NCI-H1436 (cell line): ENCODE measurements at places on chromosomes 4 and X.
A peak's percentile ranks its signal among the peaks of the same experiment; 100 is the strongest.

DNA sequence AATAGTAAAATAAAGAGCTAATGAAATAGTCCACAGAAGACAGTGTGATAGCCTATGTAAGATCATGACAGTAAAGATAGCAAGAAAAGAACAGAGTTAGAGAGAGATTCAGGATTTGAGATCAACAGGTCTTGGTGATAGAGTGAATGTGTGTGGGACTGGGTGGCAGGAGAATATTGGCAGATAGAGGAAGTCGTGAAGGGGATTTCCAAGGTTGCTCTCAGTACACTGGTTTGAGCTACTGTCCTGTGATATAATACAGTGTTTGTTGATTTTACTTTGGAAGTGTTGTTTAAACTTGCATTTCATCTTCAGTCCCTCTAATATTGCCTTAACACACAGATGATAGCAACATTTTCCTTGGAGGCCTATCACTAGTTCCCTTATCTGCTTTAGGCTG is 44.1 kb downstream of the DTHD1 start:
- no peak for DNase-seq

- no peak for DNase-seq
These were observed 461.4 kb downstream of the MID1IP1 start for GRCh38 chrX:39262641-39263040.

- DNase-seq: no peak
These were observed 102.9 kb upstream of the SLC34A2 start for GRCh38 chr4:25552580-25553271.

- no peak for DNase-seq
These were observed 36.9 kb downstream of the ENPEP start for GRCh38 chr4:110512901-110513300.

- DNase-seq: peak; percentile 17
These were observed 840 bp downstream of the ZNF711 start for GRCh38 chrX:85244450-85245211.

- no peak for DNase-seq
These were observed 20.4 kb upstream of the TMEM154 start for GRCh38 chr4:152700151-152700550.

DNA sequence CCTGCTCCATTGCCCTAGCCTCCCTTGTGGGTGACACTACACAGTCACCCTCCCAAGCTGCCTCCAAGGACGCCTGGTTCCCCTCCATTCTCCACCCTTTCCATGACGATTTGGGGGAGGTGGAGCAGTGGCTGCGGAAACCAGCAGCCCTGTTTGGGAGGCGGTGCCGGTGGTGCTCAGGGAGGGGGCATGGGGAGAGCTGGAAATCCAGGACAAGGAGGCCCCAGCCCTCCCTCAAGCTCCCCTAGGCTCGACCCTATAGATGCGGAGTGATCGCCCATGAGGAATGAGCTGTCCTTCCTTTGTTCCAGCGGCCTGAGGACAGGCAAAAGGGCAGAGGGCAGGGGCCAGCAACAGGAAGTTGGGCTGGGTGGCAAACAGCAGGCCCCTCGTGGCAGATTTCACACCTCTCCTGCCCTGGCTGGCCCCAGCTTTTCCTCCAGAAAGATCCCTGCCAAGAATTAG is 3.6 kb upstream of the RENBP start:
- DNase-seq: no peak
